WTC11 (cell line): ENCODE measurements at places on chromosomes 5 and 9. TPM values are rescaled to one million over a fixed set of nuclear protein-coding genes. Genes with fewer than 3 reads are reported as not detected.

DNA sequence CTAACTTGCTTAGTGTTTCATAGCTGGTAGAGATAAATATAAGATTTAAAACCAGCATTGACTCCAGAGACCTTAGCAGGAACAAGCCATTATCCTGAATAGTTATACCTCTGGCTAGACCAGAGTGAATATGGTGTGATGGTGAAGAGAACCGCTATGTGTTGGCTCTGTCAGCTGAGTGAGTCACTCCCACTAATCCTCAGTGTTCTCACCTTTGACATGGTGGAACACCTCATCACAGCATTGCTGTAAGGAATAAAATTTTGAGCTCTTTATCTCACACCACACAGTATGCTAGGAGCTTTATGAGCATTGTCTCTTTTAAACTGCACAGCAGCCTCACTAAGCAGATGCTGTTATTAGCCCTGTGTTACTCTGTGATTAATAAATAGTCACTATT, 90.7 kb upstream of the DHFR start:
- DNase-seq, result no peak

GRCh38 chr5:177964471-177964870, 31.6 kb downstream of the PROP1 start:
- DNase-seq, result no peak

Gene PCDHA8
- 0.85 to 1.3 TPM (median 1.3 TPM) in 3 replicates for total RNA-seq

GRCh38 chr9:33315371-33315770, 25.1 kb downstream of the NFX1 start:
- DNase-seq, result no peak

DNA sequence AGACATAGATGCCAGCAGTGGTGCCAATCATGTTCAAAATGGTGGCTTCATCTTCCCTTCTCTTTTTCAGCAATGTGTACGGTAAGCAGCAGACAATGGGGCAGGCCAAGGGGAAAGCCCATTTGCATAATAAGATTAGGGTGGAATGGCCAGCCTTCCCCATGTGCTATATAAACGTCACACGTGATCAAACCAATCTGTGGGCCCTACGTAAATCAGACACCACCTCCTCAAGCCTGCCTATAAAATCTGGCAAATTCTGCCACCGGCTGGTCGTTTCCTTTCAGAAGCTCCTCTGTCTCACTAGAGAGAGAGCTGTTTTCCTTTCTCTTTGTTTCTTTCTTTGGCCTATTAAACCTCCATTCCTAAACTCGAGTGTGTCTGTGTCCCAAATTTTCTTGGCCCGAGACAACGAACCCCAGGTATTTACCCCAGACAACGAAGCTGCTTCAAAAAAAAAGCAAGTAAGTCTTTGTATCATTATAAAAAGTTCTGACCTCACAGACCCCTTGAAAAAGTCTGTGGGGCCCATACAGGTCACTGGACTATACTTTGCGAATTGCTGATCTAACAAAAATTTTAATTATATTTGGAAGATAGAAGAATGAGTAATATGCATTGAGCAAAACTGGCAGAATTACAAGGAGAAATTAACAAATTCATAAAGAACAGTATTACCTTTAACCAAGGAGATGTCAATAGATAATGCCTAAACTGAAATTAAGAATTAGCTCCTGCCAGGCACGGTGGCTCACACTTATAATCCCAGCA, 15.2 kb downstream of the ZBTB5 start:
- DNase-seq, result no peak

DNA sequence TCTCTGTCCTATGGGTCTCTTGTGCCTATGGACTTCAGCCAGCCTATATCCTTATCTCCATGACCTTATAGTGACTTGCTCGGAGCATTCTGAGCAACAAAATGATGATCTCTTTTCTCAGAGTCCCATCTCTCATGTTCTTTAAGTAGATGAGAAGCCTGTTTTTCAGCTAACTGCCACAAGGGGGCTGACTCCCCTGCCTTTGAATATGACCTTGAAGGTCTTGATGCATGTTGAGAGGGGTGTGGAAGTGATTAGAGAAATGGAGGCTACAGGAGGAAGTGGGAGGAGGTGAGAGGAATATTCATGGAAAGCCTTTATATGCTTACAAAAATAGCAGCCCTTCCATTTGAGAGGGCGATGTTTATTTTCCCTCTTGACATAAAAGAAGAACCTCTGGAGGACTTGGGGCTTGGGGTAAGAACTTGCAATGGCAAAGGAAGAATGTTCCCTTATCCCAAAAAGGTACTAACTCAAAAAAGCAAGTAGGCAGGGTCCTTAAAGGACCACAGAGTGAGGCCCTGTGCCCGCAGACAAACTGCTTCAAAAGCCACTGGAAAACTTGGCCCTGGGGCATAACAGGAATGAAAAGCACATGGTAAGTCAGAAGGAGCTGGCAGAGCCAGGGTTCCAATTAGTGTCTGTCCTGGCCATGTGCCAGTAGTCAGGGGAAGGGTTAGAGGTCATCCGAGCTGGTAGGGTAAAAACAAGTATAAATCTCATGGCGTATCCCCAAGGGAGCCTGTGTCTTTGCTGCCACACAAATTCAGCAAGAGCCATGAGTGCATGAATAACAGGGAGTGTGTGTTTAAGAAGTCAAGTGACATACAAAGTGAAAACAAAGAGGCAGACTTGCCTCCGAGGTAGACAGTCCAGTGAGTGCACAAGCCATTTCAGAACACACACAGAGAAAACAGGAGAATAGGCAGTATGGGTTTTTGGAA, 39.1 kb downstream of the FGD3 start:
- no peak for DNase-seq

DNA sequence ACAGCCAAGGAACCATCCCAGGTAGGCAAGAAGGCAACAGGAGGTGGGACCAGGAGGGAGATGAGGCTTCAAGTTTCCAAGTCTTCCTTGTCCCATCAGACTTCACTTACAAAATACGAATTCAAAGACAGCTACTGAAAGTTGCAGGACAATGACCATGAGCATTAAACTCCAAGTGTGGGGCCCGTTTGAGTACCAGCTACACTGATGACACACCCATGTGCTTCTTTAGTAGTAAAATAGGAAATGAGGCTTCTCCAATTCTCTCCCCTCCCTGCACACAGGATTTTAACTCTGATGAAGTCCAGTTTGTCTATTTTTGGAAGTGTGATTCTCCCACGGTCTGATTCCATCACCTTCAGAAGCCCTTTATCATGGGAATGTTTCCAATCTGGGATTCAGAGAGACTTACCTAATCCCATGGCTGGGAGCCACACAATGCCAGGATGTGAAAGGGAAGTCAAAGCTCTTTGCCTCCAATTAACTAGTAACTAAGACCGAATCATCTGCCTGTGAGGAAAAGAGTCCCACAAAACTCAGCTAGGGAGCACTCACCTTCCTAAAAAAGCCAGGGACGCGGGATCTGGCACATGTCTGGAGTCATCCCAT, 222.8 kb upstream of the MSX2 start:
- DNase-seq, result no peak

Gene CCL27
- 0.68 to 1.0 TPM (median 0.89 TPM) in 3 replicates for total RNA-seq

GRCh38 chr5:132526290-132526973, 16.9 kb downstream of the IL5 start:
- DNase-seq, result peak; percentile 42

Gene AKNA
- 26.0 to 29.3 TPM (median 27.5 TPM) in 3 replicates for total RNA-seq

Gene PCDHB8
- total RNA-seq, result 4.1 to 5.4 TPM (median 4.6 TPM) in 3 replicates

Gene AK1
- total RNA-seq, result 27.5 to 34.9 TPM (median 34.4 TPM) in 3 replicates

GRCh38 chr5:43150748-43151147, 30.0 kb downstream of the ZNF131 start:
- DNase-seq, result no peak

Gene CDO1
- total RNA-seq, result 13.2 to 22.7 TPM (median 20.0 TPM) in 3 replicates
